Large intestine (tissue), 12 donors: ENCODE measurements at places on chromosomes 2 and 18.

DNA sequence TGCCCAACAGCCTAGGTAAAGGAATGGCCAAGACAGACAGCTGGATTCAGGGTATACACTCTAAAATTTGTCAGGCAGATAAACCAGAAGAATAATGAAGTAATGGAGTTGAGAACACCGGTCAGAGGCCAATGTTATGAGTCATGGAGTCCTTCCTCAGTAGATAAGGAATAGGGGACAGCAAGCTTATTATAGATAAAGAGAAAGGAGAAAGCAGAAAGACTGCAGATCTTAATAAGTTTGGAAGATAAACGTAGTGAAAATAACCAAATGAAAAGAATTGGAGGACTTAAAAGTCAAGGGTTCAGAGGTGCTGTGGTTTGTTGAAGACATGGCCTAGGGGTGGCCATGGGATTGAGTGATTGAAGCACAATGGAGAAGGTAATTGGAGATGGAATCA is 63.5 kb upstream of the NFE2L2 start:
- H3K4me3 ChIP-seq, result no peak overlapping the region
- H3K36me3 ChIP-seq, result no peaks in the 10 kb centered on the region
- DNase-seq, result no peak
- no peaks in the 10 kb centered on the region for H3K27me3 ChIP-seq

DNA sequence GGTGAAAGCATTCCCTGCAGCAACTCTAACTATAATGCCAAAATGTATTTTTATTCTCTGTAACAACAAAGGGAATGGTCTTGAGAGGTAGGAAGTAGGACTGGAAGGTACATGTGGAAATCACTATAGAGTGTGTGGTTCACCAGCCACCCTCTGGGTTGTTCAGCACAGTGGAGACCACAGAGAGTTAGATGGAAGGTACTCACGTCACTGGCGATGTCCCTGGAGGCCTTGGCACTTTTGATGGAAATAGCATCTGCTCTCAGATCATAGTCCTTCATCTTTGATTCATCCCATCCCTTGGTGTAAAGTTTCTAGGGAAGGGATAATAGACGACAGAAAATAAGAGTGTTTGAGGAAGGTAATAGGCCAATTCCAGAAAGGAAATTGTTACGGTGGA is 124.0 kb downstream of the NEB start:
- H3K27ac ChIP-seq, result no peak overlapping the region
- no peak overlapping the region for H3K4me3 ChIP-seq
- H3K4me1 ChIP-seq, result no peaks in the 10 kb centered on the region
- no peaks in the 10 kb centered on the region for H3K36me3 ChIP-seq

DNA sequence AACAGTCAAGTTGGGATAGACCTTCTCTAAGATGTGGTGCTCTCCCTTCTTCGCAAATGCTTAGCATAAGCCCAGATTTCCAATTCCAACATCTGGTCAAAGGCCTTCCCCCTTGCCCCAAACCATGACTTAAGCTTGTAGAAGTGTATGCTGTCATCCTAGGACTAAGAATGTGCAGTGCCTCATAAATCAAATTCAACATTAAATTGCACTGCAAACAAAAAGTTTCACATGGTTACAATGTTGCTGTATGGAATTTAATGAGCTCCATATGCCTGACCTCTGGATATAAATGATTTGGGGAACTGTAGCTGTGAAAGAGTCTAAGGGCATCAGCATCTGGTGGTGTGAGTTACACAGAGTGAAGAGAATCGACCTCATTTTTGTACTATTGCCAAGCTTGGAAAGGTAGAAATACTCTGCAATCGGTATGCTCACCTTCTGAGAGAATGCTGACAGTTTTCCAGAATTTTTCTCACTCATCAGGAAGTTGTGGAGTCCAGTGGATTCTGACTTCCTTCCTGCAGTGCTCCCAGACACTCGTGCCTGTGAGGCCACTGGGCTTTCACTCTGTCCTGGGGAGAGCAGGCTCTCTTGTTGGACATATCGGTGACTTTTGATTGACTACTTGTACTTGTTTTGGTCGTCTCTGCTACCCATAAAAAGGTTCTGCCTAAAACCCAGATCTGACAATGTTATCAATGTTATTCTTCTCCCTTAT is 40.6 kb downstream of the FASTKD2 start:
- H3K36me3 ChIP-seq, result no peaks in the 10 kb centered on the region
- DNase-seq, result no peak
- H3K4me1 ChIP-seq, result no peaks in the 10 kb centered on the region
- no peaks in the 10 kb centered on the region for H3K27me3 ChIP-seq
- H3K4me3 ChIP-seq, result no peak overlapping the region

GRCh38 chr2:207055257-207055656 is 110.5 kb downstream of the KLF7 start:
- H3K36me3 ChIP-seq, result no peaks in the 10 kb centered on the region
- no peak overlapping the region for H3K4me3 ChIP-seq
- no peaks in the 10 kb centered on the region for H3K4me1 ChIP-seq
- no peak overlapping the region for H3K27ac ChIP-seq
- no peak for DNase-seq

DNA sequence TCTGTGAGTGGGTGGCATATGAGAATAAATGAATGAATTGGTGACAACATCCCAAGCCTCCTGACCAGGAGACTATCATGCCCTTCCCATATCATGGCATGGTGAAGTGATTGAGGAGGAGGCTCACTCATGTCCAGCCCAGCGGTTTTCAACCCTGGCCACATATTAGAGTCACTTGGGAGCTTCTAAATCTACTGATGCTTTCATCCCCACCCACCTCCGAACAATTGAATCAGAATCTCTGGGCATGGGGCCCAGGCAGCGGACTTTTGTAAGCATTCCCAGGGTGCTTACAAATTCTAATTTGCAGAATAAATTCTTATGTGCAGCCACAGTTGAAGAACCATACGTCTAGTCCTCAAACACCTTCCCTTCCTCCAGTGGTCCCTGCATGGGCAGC is 81.7 kb upstream of the SEC11C start:
- H3K4me3 ChIP-seq, result no peak overlapping the region
- DNase-seq, result no peak
- no peaks in the 10 kb centered on the region for H3K36me3 ChIP-seq
- no peak overlapping the region for H3K27ac ChIP-seq
- H3K27me3 ChIP-seq, result no peaks in the 10 kb centered on the region

DNA sequence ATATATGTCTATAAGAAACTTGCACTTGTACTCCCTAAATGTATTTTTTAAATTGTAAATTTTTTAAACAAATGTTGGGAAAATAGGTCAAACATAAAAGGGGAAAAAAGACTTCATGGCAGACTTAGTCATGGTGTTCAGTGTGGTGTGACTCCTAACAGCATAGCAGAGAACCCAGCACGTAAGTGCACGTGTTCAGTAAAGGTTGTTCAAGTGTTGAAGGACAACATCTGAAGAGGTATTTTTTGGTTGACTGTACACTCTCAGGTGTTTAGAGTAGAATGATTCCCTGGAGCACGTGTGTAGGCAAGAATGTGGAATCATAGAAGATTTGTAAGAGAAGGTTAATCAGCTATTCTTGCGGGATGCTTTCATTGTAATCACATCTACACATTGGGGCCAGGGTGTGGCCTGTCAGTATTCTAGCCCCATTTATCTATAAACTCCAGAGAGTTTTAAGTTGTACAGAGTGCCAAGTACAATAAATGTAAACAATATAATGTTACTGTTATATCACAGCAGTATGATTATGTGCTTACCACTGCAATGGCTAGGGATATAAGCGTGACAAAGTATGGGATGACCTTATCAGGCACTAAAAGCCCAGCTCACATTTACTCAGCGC is 106.8 kb downstream of the CRIM1 start:
- H3K36me3 ChIP-seq, result peaks cover 16% of the 10 kb centered on the region
- no peaks in the 10 kb centered on the region for H3K27me3 ChIP-seq
- H3K4me3 ChIP-seq, result no peak overlapping the region
- no peak for DNase-seq

GRCh38 chr2:150188177-150188576 is 299.3 kb downstream of the RND3 start:
- no peaks in the 10 kb centered on the region for H3K4me1 ChIP-seq
- no peak overlapping the region for H3K4me3 ChIP-seq
- no peak for DNase-seq

DNA sequence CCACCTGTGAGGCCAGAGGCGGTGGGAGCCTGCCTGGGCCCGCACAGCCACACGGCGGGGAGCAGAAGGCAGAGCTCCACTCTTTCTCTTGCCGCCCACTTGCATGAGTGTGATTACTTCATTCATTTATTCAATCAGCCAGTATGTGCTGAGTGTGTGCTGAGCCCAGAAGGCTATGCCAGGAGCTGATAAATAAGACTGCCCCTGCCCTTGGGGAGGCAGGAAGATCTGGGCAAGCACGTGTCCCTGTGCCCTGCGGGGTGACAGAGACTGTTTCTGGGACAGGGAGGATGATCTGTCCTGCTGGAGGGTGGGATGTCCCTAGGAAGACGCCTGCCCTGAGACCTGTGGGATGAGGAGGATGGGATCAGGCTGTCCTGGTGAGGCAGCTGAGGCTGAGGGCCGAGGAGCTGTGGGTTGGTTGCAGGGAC is 250.8 kb downstream of the DYSF start:
- H3K27me3 ChIP-seq, result no peaks in the 10 kb centered on the region
- no peak overlapping the region for H3K27ac ChIP-seq
- DNase-seq, result no peak
- no peaks in the 10 kb centered on the region for H3K36me3 ChIP-seq
- no peaks in the 10 kb centered on the region for H3K4me1 ChIP-seq

DNA sequence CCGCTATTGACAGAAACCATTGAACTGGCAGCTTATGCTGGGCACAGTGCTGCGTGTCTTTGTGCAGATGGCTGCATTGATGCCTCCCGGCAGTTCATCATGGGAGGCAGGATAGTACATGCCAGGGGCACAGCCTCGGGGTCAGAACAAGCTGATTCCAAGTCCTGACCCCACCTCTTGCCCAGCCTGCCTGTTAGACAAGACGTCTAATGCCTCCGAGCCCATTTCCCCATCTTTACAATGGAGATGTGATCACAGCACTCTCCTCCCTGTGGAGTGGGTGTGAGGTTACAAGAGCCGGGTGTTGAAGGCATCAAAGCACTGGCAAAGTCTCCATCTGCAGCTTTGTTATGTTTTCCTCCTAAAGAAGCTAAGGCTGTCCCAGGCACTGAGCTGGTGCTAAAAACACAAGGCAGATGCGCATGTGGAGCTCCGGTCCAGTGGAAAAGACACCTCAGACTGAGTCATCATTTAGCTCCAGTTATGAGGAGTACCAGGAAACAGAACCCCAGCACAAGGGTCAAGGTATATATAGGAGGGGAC is 125.7 kb upstream of the EPAS1 start:
- no peak for DNase-seq
- H3K36me3 ChIP-seq, result peaks cover 4% of the 10 kb centered on the region
- H3K4me1 ChIP-seq, result peaks cover 7% of the 10 kb centered on the region
- H3K27me3 ChIP-seq, result no peaks in the 10 kb centered on the region
- no peak overlapping the region for H3K27ac ChIP-seq

- no peak overlapping the region for H3K27ac ChIP-seq
- no peaks in the 10 kb centered on the region for H3K27me3 ChIP-seq
These were observed 414.2 kb upstream of the CHST9 start for GRCh38 chr18:27599202-27599829.

DNA sequence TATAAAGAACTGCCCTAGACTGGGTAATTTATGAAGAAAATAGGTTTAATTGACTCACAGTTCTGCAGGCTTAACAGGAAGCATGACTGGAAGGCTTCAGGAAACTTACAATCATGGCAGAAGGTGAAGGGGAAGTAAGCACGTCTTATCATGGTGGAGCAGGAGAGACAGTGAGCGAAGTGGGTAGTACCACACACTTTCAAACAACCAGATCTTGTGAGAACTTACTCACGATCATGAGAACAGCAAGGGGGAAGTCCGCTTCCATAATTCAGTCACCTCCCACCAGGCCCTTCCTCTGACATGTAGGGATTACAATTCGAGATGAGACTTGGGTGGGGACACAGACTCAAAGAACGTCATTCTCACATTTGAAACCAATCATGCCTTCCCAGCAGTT is 260.1 kb upstream of the FAM98A start:
- no peak overlapping the region for H3K27ac ChIP-seq
- DNase-seq, result no peak
- H3K27me3 ChIP-seq, result no peaks in the 10 kb centered on the region
- no peak overlapping the region for H3K4me3 ChIP-seq
- no peaks in the 10 kb centered on the region for H3K4me1 ChIP-seq

GRCh38 chr18:29154758-29155725 is 978.1 kb upstream of the CDH2 start:
- H3K4me3 ChIP-seq, result no peak overlapping the region
- H3K27me3 ChIP-seq, result no peaks in the 10 kb centered on the region
- H3K4me1 ChIP-seq, result no peaks in the 10 kb centered on the region
- DNase-seq, result no peak

DNA sequence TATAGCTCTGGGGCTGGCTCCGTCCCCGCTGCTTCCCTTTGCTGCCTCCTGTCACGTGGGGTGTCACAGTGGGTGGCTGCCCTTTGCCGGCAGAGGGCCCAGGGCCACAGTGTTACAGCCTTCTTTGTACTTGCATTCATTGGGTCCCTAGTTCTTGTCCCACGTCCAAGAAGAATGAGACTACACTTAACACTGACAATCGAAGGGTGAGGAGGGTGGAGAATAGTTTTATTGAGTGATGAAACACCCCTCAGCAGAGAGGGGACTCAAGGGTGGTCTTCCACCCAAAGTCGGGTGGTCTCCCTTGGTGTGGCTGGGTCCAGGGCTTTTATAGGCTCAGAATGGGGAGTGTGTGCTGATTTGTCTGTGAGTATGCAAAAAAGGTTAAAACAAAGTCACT is 1.9 kb downstream of the ATG4B start:
- H3K4me3 ChIP-seq, result no peak overlapping the region
- peaks cover 9% of the 10 kb centered on the region for H3K36me3 ChIP-seq
- H3K27ac ChIP-seq, result no peak overlapping the region
- H3K4me1 ChIP-seq, result peaks cover 16% of the 10 kb centered on the region
- peak; percentile 14 for DNase-seq

- H3K27me3 ChIP-seq, result no peaks in the 10 kb centered on the region
- H3K4me3 ChIP-seq, result no peak overlapping the region
- no peaks in the 10 kb centered on the region for H3K4me1 ChIP-seq
- H3K36me3 ChIP-seq, result peaks cover 2% of the 10 kb centered on the region
- no peak overlapping the region for H3K27ac ChIP-seq
- DNase-seq, result no peak
These were observed 12.4 kb downstream of the ZSCAN30 start for GRCh38 chr18:35277633-35278032.

- peaks cover 3% of the 10 kb centered on the region for H3K4me1 ChIP-seq
- H3K27me3 ChIP-seq, result no peaks in the 10 kb centered on the region
- H3K36me3 ChIP-seq, result peaks cover 68% of the 10 kb centered on the region
- H3K4me3 ChIP-seq, result no peak overlapping the region
- DNase-seq, result no peak
These were observed 42.4 kb downstream of the THUMPD2 start for GRCh38 chr2:39736640-39737039.

DNA sequence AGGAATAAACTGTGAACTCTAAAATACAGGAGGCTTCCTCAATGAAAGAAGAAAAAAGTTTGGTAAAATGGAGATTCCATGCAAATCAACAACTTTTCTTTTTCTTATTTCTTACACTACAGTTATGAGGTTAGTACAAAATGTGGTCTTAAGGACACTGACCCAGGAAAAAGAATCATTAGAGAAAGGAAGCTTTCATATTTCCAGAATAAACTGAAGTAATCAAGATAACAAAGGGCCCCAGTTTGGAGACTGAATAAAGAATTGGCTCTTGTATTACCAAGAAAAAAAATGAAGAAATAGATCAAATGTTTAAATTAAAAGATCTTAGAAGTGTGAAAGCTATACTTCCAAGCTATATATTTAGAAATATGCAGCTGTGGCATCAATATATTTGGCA is 72.3 kb downstream of the SLC66A3 start:
- H3K4me3 ChIP-seq, result no peak overlapping the region
- DNase-seq, result no peak
- no peaks in the 10 kb centered on the region for H3K4me1 ChIP-seq
- no peaks in the 10 kb centered on the region for H3K27me3 ChIP-seq
- no peak overlapping the region for H3K27ac ChIP-seq
